NCI-H345 (cell line): ENCODE measurements at places on chromosomes 6 and 20.
A peak's percentile ranks its signal among the peaks of the same experiment; 100 is the strongest.

DNA sequence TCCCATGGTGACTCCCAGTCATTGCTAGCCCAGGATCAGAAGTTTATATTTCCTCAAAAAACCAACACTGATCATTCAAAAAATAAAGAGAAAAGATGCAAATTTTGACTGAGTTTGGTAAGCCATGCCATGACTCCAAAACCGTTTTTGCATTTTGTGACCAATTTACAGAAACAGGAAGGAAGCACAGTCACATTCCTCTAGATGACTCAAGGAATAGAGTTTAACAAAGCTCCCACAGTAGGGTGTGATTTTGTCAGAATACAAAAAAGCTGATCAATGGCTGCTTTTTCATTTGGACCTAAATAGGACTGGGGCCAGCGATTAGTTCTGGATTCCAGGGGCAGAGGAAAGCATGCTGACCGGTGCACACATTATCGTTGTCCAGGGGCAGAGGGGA lies 179.4 kb upstream of the AFDN start:
- no peak for DNase-seq

DNA sequence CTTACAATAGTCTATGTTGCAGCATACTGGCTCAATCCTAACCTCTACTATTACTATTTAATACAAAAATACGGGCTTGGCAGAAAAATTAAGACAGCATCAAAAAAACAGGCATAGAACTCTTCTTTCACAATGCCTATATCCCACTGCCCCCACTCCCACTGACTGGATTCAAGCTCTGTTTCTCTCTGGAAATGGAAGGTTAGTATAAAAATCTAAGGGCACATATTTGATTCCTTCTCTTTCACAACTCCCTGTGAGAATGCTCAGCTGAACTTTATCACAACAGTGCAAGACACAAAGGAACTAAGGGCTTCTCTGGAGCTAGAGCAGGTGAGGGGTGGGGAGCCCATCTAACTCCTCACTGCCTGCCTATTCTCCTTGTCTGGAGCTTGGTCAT lies 258.4 kb upstream of the FAM83B start:
- DNase-seq, result no peak

GRCh38 chr6:170111141-170111664 lies 179.7 kb downstream of the DLL1 start:
- no peak for DNase-seq

DNA sequence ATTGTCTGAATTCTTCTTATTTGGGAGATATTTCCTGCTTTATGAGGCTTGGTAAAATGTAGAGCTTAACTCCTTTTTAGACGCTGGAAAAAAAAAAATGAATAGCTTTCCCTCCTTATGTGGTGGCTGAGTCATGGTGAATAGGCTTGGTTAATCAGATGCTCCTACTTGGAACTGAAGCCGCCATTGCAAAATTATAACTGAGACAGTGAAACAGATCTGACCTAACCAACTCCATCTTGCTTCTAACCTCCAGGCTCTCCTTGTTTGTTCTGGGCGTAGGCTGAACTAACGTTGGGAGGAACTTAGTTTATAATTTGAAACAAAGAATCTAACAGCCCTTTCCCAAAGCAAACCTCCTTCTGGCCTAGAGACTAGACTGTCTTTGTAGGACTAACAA lies 43.2 kb upstream of the PLCB4 start:
- no peak for DNase-seq

GRCh38 chr6:87799651-87800050 lies 97.6 kb upstream of the AKIRIN2 start:
- no peak for DNase-seq

GRCh38 chr20:3798908-3799248 lies 2.8 kb downstream of the CDC25B start:
- DNase-seq, result no peak

DNA sequence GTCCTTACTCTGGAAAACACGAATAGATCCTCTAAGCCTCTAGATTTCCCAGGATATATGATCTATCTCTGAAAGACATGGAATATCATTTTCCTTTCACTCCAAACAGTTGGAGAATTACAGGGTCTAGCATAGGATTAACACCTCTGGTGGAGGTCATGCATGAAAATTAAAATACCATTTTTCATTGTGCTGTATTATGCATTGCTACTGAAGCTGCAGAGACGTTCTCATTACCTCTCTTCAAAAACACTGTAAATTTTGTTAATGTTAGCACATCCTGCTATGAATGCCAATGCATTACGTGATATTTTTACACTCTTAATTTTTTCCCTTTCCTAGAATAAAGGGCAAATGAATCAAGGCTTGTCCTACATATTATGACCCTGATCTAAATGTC lies 558.6 kb downstream of the TBC1D32 start:
- DNase-seq, result no peak

DNA sequence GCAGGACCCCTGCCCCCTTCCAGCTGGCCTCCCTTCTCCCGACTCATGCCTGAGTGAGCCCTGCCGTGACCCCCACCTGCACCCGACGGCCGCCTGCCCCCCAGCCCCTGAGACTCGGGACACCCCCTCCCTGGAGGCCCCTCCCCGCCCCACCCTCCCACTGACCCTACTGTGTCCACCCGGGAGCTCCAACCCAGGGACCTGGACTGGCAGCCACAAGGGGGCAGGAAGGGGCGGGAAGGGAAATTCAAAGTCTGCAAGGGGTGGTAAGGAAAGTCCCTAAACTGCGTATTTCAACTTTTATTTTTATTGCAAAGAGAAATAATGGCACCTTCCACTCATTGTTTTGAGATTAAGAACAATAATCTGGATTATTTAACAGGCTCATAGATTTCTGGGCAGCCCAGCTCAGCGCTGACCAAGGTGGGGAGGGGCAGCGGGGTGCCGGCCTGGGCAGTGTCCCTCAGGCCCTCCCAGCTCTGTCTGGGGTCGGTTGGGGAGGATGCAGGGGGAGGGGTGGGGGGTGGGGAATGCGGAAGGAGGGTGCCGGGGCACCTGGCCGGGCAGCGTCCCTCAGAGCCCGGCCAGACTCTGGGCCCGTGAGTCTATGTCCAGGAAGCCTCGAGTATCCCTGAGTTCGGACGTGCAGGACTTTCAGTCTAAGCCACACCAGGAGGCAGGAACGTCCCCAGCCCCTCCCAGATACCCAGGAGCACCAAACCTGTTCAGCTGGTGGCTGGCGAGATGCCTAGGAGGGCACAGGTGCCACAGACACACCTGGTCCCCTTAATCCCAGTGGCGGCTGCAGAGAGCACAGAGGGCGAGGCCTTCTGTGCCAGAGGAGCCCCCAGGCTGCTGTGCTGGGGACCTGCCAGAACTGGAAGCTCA lies 1.3 kb upstream of the PTK6 start:
- peak; percentile 89 for DNase-seq

- DNase-seq, result no peak
These were observed 136.3 kb upstream of the GRIK2 start for GRCh38 chr6:101257163-101257562.

- DNase-seq, result no peak
These were observed 252.8 kb upstream of the CHD6 start for GRCh38 chr20:41870869-41871462.

DNA sequence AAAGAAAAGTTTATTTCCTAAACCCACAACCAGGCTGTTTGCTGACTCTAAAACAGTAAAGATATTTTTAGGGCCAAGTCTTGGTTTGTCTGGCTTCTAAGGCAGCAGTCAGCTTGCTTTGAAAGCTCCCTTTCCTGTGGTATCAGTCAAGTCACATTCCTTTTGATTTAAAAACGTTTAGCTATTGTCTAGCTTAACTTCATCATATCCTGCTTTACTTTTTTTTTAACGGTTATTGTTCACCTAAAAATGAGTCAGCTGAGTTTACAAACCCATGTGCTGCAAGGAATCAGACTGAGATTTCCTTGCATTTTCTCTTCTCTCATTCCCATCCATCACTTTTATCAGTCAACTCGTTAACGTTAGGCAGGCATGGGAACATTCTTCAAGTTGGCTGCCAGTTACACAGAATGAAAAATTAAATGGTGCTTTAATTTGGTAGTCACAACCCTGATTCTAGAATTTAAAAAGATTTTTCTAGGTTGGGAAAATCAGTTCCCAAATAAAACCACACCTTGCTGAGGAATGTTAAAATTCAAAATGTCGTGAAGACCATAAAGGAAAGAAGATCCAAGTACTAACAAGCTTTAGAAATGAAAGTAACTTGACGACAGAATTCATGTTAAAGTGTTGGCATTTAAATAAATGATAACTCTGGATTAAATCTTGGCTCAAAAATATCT lies 45.9 kb downstream of the ELOVL5 start:
- no peak for DNase-seq

GRCh38 chr20:62401331-62401779 lies 5.7 kb downstream of the CABLES2 start:
- DNase-seq, result no peak

- peak; percentile 14 for DNase-seq
These were observed 369.0 kb downstream of the SYNE1 start for GRCh38 chr6:152267967-152268845.
